ENCODE measurements at places on chromosomes 7 and 10.

- DNase-seq: no peak
Observed at GRCh38 chr7:81159402-81159801, 240.6 kb upstream of the SEMA3C start.

DNA sequence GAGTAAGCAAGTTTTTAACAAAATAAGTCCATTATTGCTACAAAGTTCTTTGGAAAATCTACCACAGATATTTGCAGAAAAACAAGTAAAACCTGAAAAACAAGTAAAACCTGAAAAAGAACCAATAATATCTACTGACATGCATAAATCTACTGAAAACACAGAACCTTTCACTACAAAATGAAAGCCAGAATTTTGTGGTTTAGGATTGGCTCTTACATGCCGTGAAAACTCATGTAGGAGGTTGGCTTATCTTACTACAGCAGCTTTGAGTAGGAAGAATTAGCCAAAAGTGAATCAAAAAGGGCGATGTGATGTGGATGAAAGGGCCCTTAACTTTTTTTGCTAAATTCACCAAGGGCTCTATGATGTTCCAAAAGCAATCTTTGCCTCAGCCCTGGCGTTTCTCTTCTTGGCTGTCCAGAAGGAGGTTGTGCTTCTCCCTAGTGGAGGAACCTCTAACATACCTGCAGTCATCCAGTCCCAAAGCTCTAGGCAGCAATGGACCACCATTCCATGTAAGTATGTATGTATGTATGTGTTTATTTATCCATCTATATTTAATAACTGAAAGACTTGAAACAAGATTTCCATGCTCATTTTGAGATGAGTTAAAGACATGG, 93.5 kb upstream of the ZNF804B start:
- DNase-seq: no peak

- no peak for DNase-seq
Observed at GRCh38 chr7:99235925-99236324, 28.0 kb upstream of the KPNA7 start.

DNA sequence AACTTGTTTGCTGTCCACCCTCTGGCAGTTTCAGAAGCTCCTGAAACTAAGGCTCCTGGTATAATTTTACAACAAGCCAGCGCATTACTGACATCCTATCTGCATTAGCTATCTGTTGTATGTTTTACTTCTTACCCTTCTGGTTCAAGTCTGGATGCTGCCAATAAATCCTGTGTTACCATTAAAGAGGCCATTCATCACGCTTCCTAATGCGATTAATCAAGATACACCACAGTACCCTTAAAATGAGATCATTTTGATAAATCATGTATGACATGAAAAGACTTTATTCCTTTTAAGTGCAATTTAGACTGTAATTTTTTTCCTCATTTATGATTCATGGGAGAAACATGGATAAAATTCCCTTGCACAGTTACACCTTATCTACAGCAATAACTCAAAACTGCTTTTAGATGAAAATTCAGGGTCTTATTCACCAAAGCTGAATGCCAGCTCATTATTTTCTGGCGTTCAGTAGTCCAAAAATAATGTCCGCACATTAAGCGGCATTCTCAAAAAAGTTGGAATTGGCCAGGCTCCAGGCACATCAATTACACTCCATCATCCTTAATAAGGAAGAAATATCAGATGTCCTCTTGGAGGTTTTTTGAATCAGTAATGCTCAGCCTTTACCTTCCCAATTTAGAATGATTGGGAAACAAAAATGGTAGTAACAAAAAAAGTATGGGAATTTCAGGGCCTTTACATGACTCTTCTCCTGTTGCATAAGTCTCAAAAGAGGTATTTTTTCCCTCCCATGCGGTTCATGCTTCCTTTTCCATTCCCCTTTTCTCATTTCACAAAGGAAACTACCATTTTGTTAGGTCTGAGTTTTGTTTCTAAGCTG, 878.5 kb downstream of the LRMDA start:
- DNase-seq: no peak

Measured in cortex of kidney (tissue), 1 donor.